Neural crest cell (in vitro differentiated cells): ENCODE measurements at places on chromosomes 11 and 22. TPM values are rescaled to one million over a fixed set of nuclear protein-coding genes. Genes with fewer than 3 reads are reported as not detected.
A peak's percentile ranks its signal among the peaks of the same experiment; 100 is the strongest.

GRCh38 chr11:67320691-67321090 is 17.4 kb downstream of the SSH3 start:
- H3K4me3 ChIP-seq = peak overlapping the region; percentile 62
- DNase-seq = no peak
- peaks cover 23% of the 10 kb centered on the region for H3K4me1 ChIP-seq
- H3K36me3 ChIP-seq = no peaks in the 10 kb centered on the region
- peaks cover 2% of the 10 kb centered on the region for H3K27me3 ChIP-seq
- no peak overlapping the region for H3K27ac ChIP-seq

DNA sequence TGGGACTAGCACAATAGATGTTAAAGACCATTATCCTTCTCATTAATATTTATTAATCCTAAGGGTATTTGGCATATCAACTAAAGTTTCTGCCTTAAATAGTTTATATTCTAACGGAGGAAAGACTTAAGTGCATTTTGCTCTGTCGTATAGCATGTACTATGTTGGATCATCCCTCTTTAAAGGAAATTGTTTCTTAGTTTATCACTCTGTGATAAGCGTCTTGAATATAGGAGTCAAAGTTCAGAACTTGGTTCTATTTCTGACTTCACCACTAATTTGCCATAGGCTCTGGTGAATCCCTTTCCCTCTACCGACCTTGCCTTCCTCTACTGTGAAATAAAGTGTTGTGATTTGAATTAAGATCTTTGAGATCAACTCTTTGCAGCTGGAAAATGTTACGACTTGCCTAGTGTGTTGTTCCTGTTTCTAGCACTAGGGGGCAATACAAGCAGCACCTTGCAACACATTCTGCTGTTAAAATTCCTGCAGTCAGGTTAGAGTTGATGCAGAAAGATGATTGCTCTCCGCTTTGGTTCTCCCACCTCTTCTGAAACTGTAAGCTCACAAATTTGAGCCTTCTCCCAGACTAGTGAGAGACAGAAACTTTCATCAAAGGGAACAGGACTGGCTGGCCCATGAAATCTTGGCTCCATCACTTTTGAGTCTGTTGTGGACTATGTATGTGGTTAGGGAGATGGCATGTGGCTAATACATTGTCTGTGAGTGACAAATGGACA is 27.8 kb upstream of the ZNRF3 start:
- no peaks in the 10 kb centered on the region for H3K4me1 ChIP-seq
- no peaks in the 10 kb centered on the region for H3K36me3 ChIP-seq
- peak; percentile 63 for DNase-seq
- H3K4me3 ChIP-seq = no peak overlapping the region

- no peak overlapping the region for H3K4me3 ChIP-seq
- no peaks in the 10 kb centered on the region for H3K27me3 ChIP-seq
- peaks cover 17% of the 10 kb centered on the region for H3K4me1 ChIP-seq
- no peak for DNase-seq
Measured at GRCh38 chr11:13258855-13259254, 18.7 kb upstream of the BMAL1 start.

GRCh38 chr22:41367039-41367679 is 14.6 kb upstream of the TEF start:
- no peaks in the 10 kb centered on the region for H3K4me1 ChIP-seq
- no peak overlapping the region for H3K4me3 ChIP-seq
- peak; percentile 16 for DNase-seq
- no peak overlapping the region for H3K27ac ChIP-seq
- H3K27me3 ChIP-seq = peaks cover 5% of the 10 kb centered on the region
- H3K36me3 ChIP-seq = no peaks in the 10 kb centered on the region

DNA sequence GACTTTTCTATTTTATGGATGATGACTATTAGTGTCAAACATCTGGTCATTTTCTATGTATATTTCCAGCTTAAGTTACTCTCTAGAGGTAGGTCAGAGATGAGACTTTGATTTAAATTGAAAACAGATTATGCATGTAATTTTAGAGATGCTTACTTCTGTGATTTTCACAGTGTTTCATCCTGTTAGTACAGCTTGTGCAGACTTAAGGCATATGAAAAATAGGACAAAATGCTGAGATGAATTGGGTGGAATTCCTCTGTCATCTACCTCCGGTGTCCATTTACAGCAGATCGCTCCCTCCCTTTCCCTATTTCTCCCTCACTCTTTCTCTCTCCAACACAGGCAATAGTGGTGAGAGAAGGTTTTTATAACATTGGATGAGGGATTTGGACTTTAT is 14.1 kb downstream of the JAM3 start:
- no peak overlapping the region for H3K4me3 ChIP-seq
- H3K27ac ChIP-seq = no peak overlapping the region
- no peak for DNase-seq
- H3K4me1 ChIP-seq = no peaks in the 10 kb centered on the region
- peaks cover 40% of the 10 kb centered on the region for H3K36me3 ChIP-seq

- DNase-seq = no peak
- H3K4me1 ChIP-seq = no peaks in the 10 kb centered on the region
- H3K27me3 ChIP-seq = peaks cover 2% of the 10 kb centered on the region
- H3K36me3 ChIP-seq = no peaks in the 10 kb centered on the region
- no peak overlapping the region for H3K4me3 ChIP-seq
- H3K27ac ChIP-seq = no peak overlapping the region
Measured at GRCh38 chr11:76837696-76838677, 22.7 kb upstream of the ACER3 start.

GRCh38 chr11:94879006-94879405 is 94.3 kb downstream of the CWC15 start:
- H3K36me3 ChIP-seq = peaks cover 32% of the 10 kb centered on the region
- DNase-seq = no peak
- H3K4me1 ChIP-seq = peaks cover 17% of the 10 kb centered on the region

GRCh38 chr11:114297806-114298709 is 1.9 kb downstream of the NNMT start:
- H3K4me3 ChIP-seq = no peak overlapping the region
- no peak overlapping the region for H3K27ac ChIP-seq
- no peaks in the 10 kb centered on the region for H3K27me3 ChIP-seq
- H3K4me1 ChIP-seq = no peaks in the 10 kb centered on the region
- DNase-seq = no peak

- no peak overlapping the region for H3K27ac ChIP-seq
- DNase-seq = no peak
- no peaks in the 10 kb centered on the region for H3K4me1 ChIP-seq
- H3K27me3 ChIP-seq = no peaks in the 10 kb centered on the region
Measured at GRCh38 chr11:25317216-25317615, 820.4 kb downstream of the LUZP2 start.

DNA sequence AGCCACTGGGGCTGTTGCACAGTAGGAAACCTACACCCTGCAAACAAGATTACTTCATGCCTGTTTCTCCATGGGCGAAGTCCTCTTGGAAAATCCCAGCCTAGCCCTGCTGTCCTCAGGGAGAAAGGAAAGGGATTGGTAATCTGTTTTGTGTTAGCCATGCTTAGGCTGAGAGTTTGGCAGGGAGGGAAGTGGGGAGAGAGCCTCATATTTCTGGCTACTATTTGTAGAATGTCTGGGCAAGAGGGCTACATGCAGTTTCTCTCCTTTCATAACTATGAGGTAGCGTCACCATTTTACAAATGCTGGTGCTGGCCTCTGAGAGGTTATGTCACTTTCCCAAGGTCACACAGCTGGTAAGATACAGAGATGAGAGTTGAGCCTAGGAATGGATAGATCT is 737 bp upstream of the MFRP start:
- no peaks in the 10 kb centered on the region for H3K36me3 ChIP-seq
- H3K4me3 ChIP-seq = no peak overlapping the region
- H3K27ac ChIP-seq = peak overlapping the region; percentile 47

PRAME gene
- total RNA-seq = 0.21 and 0.52 TPM in 2 replicates

ANO9 gene
- not detected in 2 replicates for total RNA-seq

RFPL2 gene
- 0.21 TPM in 1 of 2 replicates, not detected in the other for total RNA-seq

SGSM1 gene
- total RNA-seq = 0.50 and 0.75 TPM in 2 replicates
